ENCODE measurements at places on chromosomes 1 and 21. TPM values are rescaled to one million over a fixed set of nuclear protein-coding genes. Genes with fewer than 3 reads are reported as not detected.

OR2M7 gene
- not detected for total RNA-seq

RSPO1 gene
- 23.3 TPM for total RNA-seq

DNA sequence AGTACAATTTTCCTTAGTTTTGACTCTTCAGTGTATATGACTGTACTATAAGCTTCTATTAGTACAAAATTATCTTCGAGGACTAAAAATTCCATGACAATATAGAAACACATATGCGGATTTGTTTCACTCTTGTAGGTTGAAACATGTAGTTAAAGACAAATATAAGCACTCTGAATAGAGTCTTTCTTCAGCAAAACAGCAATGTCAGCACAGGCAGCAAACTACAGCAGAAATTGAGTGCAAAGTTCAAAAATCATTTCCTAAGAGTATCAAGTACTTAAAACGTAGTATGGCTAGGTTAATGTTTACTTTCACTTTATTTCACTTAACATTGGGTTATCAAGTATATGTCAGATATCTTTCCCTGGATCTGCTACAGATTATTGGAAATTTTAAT, 106.7 kb downstream of the FAF1 start:
- no peak for DNase-seq

OR2G6 gene
- not detected for total RNA-seq

DNA sequence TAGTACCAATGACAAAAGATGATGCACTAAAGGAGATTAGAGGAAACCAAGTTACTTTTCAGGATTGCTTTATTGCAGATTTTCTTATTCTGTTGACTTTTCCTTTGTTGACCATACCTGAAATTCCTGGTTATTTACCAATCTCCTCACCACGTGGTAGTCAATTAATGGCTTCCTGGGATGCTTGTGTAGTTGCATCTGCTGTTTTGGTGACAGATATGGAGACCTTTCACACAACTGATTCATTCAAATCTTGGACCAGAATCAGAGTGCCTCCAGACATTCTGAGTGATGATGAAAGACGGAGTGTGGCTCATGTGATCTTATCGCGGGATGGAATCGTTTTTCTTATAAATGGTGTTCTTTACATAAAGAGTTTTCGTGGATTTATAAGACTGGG, 91.3 kb downstream of the CATSPERE start:
- no peak for DNase-seq

DNA sequence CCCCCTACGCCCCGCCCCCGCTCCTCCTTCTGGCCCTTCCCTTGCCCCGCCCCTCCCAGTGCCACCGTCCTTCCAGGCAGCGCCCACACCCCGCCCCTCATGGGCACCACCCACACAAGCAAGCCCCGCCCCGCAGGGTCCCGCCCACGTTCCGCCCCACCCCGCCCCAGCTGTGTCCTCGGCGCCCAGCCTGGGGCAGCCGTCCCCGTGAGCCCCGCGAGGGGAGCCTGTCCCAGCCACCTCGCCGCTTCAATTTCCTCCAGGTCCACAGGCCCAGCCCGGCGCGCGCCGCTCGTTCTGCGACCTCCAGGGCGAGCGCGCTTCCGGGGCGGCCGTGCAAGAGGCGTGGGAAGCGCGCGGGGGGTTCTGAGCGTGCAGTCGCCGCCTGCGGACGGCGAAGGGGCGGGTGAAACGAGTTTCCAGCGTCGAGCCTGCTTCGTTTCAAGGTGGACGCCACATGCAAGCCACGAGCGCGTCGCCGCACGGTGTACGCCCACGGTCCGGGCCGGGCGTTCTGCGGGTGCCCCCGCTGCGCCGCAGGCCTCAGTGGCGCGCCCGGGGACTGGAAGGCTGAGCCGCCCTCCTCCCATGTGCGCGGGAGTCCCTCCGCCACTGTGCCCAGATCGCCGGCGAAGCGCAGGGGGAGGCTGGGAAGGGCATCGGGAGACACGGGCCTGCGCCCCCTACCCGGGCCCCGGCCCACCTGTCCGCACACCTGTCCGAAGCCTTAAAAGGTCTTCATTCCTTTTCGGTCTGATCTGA, 10.8 kb upstream of the FAAP20 start:
- DNase-seq = no peak

CRP gene
- total RNA-seq = not detected

DNA sequence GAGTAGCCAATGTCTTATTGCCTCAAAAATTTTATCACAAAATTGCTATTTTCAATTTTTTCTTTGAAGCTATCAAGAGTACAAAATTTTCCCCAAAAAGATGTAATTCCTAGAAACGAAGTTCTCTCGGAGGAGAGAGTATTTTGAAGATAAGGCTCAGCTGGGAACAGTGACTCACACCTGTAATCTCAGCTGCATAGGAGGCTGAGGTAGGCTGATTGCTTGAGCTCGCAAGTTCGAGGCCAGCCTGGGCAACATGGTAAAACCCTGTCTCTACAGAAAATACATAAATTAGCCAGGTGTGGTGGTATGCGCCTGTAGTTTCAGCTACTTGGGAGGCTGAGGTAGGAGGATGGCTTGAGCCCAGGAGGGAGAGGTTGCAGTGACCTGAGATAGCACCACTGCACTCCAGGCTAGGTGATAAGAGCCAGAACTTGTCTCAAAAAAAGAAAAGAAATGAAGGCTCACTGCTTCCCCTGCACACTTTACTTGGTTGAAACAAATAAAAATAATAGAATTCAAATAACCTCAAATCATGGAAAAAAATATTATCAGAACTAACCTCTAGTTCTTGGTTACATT, 22.2 kb downstream of the TUT4 start:
- DNase-seq = no peak

Data from vagina (tissue), 2 donors.